ENCODE measurements at places on chromosomes 12 and 14.

- no peak for DNase-seq
Measured at GRCh38 chr12:117279606-117280005, 81.8 kb downstream of the NOS1 start.

GRCh38 chr14:55336162-55336561 is 64.9 kb downstream of the FBXO34 start:
- no peak for DNase-seq

DNA sequence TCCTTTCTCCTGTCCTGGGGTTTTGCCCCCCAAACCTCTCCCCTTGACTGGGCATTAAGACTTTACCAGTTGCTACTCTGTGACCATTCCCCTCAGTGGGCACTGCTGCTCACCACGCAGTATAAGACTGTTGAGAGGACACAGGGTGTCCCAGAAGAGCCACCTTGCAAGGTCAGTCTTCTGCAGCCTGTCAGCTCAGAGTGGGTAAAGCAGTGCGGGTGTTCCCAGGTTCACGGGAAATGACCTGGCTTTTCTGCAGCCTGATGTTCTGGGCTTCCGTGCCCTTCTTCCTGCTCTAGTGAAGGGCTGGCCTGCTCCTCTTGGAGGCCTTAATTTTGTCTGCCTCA is 34.2 kb downstream of the KCNA1 start:
- no peak for DNase-seq

DNA sequence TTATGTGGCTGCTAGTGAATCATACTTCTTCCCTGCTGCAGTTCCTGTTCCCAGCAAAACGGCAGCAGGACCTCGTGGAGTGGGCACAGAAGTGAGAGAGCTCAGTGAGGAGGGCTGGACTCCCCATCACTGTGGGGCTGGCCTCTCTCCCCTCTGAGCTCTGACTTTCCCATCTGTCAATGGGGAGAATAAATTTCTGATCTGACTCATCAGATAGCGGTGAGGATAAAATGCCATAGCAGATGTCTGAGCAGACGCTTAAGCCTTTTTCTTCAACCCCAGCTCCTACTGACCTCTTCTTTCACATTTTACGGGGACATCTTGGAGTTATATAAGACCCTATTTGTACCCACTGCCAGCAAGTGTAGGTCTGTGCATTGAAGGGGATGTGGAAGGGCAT is 116.6 kb downstream of the CRACR2A start:
- DNase-seq = no peak

- DNase-seq = no peak
Measured at GRCh38 chr12:119721306-119721705, 53.4 kb downstream of the PRKAB1 start.

DNA sequence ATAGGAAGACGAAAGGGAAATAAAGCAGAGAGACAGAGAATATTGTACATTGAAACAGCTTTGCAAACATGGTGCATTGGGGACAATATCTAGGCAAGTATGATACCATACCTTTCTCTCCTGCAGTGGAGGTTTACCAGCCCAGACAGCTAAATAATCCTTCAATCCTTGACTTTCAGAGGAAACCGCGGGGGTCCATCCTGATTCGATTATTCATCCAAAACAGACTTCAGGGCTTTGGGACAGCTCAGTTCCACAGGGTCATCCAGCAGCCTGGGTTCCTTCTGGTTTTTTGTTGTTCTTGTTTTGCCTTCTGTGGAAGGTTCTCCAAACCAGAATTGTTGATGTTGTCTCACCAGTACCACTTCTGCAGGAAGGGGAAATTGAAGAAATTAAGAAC is 81.5 kb downstream of the LGR5 start:
- no peak for DNase-seq

GRCh38 chr14:105292826-105293711 is 7.7 kb downstream of the BRF1 start:
- DNase-seq = peak; percentile 37

DNA sequence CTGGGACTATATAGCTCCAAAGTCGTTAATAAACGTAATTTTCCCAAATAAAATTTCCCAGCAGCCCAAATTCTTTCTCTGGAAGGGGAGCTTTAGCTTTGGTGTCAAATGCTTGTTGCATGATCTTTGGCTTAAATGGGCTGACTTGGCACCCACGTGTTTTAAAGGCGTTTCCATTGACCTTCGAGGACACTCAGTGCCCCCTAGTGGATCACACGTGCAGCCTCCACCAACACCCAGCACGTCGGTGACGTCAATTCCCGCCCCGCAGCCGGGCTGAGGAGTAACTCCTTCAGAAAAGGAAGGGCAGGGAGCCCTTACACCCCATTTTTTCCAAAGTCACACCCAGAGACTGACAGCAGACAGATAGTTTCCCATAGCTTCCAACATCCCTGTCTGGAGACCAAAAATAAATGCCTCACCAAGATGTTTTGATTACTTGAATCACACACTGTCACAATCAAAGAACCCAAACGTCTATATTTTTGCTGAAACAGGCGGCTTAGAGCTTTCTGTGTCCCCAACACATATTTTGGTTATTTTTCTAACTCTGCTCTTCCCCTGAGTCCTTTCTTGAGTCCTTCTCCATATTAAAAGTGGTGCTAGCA is 707.9 kb downstream of the AACS start:
- no peak for DNase-seq

GRCh38 chr14:74703043-74703442 is 9.8 kb downstream of the AREL1 start:
- DNase-seq = no peak

DNA sequence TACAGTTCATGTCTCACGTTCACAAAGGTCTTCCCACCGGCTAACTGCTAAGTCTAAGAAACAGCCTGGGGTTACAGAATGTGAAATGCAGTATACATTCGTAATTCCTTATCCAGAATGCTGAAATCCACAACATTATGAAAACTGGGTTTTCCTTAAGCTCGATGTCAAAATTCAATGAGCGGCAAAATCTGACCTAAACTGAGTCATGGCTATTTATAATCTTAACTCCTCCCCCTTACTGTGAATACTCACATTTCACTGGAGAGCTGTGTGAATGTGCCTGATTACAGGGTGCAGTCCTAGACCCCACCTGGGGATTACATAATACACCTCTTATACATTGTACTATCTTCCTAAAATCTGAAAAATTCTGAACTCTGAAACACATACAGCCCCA is 35.3 kb downstream of the STX2 start:
- DNase-seq = no peak

- no peak for DNase-seq
Measured at GRCh38 chr12:120093336-120093591, 23.3 kb downstream of the RAB35 start.

GRCh38 chr12:92537290-92537960 is 165.4 kb upstream of the PLEKHG7 start:
- DNase-seq = no peak

GRCh38 chr14:36194663-36195062 is 18.1 kb upstream of the PTCSC3 start:
- DNase-seq = no peak

DNA sequence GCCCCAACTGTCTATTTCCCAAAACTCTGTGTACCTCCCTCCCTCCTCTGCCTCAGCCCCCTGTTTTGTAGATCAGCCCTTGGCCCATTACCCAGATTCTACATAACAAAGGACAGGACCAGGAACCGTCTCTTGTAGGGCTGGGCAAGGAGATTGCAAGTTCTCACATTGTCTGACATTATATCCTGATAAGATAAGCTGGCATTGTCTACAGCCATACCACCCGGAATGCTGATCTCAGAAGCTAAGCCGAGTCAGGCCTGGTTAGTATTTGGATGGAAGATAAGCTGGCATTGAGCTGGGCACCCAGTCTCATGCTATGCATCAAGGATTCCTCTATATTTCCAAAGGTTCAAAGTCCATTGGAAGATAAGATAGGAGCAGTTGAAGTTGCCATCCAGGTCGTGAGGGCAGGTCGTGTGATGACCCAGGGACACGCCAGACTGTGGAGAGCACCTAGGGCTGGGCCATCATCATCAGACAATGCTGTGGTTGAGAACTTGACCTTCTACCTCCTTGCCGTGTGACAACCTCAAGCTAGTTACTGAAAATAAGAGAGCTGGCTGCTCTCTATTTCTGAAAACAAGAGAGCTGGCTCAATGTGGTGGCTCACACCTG is 29.5 kb downstream of the PHETA1 start:
- DNase-seq = no peak

DNA sequence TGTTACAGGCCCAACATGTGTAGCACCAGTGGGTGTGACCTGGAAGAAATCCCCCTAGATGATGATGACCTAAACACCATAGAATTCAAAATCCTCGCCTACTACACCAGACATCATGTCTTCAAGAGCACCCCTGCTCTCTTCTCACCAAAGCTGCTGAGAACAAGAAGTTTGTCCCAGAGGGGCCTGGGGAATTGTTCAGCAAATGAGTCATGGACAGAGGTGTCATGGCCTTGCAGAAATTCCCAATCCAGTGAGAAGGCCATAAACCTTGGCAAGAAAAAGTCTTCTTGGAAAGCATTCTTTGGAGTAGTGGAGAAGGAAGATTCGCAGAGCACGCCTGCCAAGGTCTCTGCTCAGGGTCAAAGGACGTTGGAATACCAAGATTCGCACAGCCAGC is 8.6 kb downstream of the BCL2L14 start:
- DNase-seq = no peak

DNA sequence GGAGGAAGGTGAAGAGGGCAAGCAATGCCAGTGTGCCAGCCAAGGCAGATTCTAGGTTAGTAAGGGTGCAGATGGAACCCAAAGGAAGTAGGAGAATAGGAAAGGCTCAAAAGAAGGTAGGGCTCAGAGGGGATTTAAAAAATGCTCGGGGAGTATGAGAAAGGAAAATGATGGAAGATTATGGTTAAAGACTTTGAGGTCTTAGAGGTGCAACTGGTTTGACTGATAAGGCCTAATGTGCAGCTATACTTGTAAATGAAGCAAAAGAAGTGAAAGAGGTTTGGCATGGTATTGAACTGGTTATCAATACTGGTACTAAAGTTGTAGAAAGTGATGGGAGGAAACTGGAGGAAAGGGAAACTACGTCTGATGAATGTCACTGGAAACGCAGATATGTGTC is 94.7 kb downstream of the RPS6KA5 start:
- DNase-seq = no peak

GRCh38 chr14:33131801-33132200 is 193.1 kb downstream of the NPAS3 start:
- no peak for DNase-seq

GRCh38 chr14:69983317-69983716 is 104.1 kb downstream of the SMOC1 start:
- no peak for DNase-seq

GRCh38 chr14:105490267-105490571 is 827 bp upstream of the TEDC1 start:
- no peak for DNase-seq

DNA sequence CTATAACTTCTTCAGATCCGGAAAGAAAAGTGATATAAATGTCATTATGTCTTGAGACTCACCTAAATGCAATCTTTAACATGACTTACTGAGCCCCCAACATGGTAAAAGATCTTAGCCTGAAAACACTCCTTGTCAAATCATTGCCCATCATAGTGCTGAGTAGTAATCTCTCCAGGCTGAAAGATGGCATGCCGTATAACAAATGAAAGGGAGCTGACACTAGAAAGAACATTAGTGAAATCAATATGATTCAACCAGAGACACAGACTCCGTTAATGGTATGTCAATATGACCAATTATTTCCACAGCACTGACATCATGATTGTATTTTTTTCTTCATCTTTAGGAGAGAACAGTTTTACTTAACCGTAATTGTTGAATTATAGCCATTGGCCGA is 54.4 kb downstream of the BICD1 start:
- no peak for DNase-seq

- DNase-seq = no peak
Measured at GRCh38 chr14:22641846-22642245, 2.3 kb downstream of the OR6J1 start.

GRCh38 chr14:91232052-91232451 is 12.5 kb downstream of the GPR68 start:
- peak; percentile 7 for DNase-seq

GRCh38 chr12:104189915-104190555 is 25.5 kb upstream of the TXNRD1 start:
- no peak for DNase-seq

DNA sequence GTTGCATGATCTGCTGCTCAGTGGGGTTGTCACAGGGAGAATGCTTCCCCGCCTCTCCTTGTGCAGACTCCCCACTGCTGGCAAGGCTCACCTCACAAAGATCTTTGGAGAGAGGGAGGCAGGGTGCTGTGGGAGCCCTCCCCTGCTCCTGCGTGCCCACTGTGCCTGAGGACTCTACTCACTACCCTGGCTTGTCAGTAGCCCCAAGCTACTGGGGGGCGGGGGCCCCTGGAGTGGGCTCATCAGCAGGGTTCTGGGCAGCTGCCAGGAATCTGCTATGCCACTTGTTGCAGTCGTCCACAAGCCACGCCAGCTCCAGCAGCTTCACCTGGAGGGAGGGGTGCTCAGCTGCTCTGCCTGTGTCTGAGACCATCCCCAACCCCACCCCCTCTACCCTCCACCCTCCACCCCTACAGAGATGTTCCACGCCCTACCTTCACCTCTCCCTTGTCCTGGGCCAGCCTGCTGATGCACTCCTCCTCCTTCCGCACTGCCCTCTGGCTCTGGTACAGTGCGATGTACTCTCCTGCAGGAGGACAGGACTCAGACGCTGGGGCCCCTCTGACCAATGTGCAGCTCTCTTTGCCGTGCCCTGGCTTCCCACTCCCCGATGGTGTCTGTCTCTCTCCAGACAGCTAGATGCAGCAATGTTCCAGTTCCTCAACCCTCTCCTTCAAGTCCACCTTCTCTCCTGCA is 14.2 kb upstream of the BLTP3B start:
- DNase-seq = no peak

- no peak for DNase-seq
Measured at GRCh38 chr14:33720284-33720787, 230.5 kb downstream of the EGLN3 start.

DNA sequence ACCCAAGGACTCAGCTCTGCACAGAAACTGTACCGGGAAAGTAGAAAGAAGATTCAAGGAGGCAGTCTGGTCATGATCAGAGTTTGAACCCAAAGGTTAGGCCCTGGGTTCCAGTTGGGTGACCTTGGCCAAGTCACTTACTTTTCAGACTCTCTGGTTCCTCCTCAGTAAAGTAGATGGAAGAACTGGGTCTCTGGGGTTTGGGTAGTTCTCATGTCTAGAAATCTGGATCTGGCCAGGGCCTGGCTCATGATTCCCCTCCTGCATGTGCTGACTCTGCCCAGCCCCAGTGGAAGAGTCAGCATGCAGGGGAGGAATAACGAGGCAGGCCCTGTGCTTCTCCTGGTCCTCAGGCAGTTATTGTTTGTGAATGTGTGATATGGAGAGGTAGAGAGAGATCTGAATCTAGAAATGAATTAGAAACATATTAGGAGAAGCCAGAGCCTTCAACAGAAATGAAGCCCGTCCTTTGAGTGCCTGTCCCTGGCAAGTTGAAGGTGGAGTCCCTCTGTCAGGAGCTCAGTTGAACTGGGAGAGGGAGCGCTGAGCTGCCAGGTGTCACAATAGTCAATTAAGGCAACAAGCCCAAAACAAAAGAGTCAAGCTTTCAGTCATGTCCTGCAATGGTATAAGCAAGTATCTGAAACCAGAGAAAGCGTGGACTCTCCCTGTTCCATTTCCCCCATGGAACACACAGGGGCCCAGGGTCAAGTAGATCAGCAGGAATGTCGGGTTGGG is 131.3 kb upstream of the HIF1A start:
- no peak for DNase-seq
